ENCODE measurements at places on chromosomes 4 and X.

DNA sequence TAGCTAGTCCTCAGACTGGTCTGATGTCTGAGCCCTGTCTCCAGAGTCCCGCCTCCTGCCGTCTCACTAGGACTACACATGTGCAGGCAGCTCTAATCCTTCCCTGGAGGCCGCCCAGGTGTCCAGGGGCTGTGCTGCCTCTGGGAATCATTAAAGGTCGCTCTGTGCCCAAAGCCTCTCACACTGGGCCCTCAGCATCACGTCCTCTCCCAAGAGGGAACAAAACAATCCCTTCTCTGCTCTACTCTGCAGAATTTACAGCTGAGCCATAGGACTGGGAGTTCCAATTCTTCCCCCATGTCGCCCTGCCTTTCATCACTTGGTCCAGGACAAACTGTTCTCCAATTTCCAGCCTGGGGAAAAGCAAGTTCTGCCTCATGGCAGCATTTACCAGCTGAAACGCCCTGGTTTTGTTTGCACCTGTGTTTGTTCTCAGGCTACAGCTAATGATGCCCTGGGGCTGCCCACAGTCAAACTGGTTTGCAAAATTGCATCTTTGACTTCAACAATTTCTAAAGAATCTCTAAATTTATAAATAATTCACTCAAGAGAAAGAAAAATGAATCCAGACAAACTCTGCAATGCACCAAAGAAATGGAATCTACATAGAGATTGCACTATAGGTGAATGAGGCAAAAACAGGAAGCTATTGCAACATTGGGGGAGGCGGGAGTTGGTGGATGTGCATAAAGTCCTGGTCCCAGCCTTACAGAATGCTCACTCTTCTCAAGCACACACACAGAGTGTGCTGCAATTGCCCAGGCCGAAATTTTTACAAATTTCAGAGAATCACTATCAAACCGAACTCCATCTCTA lies 7.2 kb upstream of the MRFAP1 start:
- no peak for DNase-seq

DNA sequence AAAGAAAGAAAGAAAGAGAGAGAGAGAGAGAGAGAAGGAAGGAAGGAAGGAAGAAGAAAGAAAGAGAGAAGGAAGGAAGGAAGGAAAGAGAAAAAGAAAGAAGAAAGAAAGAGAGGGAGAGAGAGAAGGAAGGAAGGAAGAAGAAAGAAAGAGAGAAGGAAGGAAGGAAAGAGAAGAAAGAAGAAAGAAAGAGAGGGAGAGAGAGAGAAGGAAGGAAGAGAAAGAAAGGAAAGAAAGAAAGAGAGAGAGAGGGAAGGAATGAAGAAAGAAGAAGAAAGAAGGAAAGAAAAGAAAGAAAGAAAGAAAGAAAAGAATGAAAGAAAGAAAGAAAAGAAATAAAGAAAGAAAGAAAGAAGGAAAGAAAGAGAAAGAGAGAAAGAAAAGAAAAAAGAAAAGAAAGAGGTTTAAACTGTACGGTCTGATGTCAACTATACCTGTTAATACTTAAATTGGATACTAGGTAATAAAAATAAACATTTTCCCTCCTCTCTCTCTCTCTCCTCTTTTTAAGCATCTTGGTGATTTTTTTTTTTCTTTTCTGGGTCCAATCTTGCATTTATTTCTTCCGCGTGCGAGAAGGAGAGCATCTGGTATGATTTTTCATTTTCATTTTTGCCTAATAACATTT lies 93.8 kb downstream of the CRLF2 start:
- no peak for DNase-seq

DNA sequence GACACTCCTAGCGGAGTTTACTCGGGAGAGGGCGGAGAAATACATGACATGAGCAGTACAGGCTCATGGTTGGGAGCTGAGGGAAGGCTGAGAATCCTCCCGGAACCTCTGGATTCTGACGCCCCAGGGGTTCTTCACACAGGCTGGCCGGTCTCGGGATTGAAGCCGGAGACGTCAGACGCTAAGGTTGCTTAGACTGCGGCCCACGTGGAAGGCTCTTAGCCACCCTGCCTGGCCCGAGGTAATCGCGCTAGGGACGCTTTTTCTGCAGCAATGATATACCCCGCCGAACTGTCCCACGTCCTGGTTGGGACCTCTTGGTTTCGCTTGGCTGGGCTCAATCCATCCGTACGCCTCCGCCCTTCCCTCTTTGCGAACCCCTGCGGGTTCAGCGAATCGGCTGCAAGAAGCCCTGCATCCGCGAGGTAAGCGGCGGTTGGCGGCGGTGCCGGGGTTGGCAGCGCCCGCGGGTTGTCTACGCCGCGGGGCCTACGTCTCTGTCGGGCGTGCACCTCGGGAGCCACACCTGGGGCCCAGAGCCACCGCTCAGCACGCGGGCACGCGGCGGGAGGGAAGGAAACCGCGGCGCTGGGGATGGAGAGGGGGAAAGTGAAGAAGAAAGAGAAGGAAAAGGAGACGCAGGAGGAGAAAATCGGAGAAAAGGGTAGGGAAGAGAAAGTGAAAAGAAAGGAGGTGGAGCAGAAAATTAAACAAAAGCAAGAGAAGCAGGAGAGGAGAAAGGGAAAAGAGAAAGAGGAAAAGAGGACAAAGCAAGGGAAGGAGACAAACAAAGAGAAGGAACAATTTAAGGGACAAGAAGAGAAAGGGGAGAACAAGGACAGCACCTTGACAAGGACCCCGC lies at the start of gene ARL9:
Gene ARL9 (plus strand): TSS at position 523 of the 862 bp plus-strand sequence. CDS start 72 bp downstream, at position 595.
- DNase-seq = peak; percentile 10

GRCh38 chr4:140158365-140159030 lies 4.5 kb upstream of the MAML3 start:
- DNase-seq = no peak

DNA sequence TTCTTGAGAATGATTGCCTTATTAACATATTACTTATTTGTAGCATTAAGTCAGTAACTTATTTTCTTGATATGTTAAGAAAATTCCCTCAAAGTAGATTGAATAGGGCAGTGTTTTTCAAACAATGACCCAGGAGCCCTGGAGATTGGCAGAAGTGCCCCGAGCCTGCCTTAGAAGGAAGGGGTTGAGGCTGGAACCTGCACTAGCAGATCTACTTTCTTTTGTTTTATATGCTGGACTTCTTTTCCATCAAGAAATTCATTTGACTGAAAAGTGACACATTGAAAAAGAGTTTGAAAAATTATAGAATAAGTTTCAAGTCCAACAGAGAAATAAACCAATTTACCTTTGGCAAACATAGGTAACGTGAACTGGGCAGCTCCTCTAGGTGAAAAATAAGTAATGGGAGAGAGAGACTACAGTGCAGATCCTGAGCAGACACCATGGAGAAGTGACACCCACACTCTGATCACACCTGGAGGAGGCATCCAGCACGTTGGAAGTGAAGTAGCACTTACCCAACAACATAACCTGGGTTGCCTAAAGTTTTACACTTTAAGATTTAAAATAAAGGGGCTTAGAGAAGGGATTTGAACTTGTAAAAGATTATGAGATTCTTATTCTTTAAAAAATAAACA lies 18.6 kb downstream of the ARSJ start:
- no peak for DNase-seq

- DNase-seq = no peak
Observed at GRCh38 chr4:21649391-21650090, 299.0 kb downstream of the KCNIP4 start.

DNA sequence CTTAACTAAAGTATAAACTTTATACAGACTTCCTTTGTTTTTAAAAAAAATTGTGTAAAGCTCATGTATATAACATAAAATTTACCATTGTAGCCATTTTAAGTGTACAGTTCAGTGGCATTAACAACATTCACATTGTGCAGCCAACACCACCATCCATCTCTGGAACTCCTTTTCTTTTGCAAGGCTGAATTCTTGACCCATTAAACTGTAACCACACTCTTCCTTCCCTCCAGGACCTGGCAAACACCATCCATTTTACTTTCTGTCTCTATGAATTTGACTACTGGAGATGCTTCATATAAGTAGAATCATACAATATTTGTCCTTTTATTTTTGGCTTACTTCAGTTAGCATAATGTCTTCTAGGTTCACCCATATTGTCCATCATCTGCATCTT lies 104.7 kb downstream of the RASL11B start:
- no peak for DNase-seq

GRCh38 chr4:73508651-73509050 lies 27.1 kb downstream of the AFM start:
- no peak for DNase-seq

- no peak for DNase-seq
Observed at GRCh38 chr4:168885400-168885799, 124.7 kb downstream of the CBR4 start.

DNA sequence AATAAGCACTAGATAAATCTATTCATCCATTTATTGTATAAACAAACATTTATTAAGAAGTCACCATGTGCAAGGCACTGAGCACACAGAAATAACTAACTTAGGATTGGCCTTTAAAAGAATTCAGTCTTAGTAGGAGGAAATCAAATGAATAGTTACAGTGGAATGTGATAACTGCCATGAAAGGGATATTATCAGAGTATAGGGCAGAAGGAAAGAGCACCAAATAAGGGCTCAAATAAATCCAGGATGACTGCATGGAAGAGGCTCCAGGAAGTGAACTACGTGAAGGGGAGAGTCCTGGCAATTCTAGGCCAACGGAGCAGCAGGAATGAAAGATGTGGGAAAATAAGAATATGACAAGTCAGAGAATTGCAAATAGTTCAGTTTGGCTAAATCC lies 406.0 kb downstream of the INPP4B start:
- no peak for DNase-seq

DNA sequence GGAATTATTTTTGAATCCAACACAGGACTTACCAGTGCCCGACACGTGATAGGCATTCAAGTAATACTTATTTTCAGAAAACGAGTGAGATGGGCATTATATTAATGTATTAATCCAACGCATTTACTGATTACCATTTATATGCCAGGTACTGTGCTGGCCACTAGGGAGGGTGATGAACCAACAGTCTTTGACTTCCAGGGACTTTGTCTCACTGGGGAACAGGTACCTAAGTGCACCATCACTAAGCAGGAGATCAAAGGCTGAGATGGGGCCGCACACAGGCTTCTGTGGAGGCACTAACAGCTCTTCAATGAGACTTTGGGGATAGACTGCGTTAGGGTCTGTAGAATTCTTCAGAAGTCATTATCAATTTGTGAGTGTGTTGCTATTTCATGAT lies 5.7 kb upstream of the TADA2B start:
- no peak for DNase-seq

- no peak for DNase-seq
Observed at GRCh38 chr4:43835869-43836268, 612.7 kb downstream of the KCTD8 start.

DNA sequence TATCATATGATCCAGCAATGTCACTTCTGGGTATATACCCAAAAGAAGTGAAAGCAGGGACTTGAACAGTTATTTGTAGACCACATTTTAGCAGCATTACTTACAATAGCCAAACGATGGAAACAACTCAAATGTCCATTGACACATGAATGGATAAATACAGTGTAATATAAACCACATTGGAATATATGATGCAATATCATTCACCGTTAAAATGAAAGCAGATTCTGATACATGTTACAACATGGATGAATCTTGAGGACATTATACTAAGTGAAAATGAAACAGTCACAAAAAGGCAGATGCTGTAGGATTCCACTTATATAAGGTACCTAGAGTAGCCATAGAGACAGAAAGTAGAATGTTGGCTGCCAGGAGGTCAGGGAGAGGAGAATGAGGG lies 130.5 kb upstream of the SMAD1 start:
- DNase-seq = no peak

DNA sequence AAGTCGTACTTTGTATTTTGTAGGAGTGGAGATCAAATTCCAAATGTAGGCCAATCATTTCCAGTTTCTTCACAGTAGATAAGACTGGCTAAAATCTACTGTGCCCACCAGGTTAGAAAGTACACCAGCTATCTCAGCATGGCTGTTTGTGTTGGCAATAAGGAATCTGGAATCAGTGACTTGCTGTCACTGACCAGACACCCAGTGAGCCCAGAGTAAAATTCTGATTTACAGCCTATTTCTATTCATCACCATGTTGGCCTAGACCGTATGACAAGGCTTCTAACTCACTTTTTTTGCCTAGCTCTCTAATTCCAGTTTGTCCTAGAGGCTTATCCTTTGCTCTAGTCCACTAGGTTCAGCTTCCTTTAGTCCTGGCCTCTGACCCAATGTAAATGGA lies 25.4 kb downstream of the SMIM43 start:
- no peak for DNase-seq

GRCh38 chr4:26368685-26369084 lies 47.9 kb downstream of the RBPJ start:
- DNase-seq = no peak

DNA sequence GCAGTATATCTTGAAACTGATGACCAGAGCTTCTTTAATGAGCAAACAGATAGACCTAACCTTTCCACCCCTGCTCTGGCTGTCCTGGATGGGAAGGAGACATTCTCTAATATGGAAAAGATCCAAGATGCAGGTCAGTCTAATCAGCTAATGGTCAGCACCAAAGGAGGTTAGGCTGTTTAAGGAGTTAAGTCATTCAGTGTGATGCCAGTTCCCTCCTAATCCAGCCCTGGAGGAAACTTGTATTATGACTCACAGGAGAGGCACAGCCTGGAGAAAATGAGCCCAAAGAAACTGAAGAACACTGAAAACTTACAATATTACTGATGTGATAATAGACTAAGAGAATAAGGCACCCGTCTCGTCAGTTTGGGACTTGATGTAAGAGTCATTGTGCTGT lies 323.0 kb downstream of the HNRNPD start:
- no peak for DNase-seq

DNA sequence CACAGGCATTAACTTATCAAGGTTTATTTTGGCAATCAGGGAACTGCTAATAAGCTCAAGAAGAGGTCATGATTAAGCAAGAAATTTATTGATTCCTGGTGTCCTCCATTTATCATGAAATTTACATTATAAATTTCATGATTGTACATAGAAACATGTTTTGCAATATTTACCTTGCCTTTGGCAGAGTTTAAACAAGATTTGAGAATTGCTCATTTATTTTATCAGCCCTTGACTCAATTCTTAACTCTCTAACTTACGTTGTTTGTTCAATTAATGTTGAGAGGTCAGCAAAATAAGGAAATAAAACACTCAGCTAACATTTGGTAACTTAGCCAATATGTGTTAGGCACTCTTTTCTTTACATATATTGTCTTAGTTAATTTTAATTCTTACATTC lies 286.6 kb downstream of the SLC7A11 start:
- DNase-seq = no peak

GRCh38 chrX:132216283-132216682 lies 3.0 kb downstream of the RAP2C start:
- no peak for DNase-seq

DNA sequence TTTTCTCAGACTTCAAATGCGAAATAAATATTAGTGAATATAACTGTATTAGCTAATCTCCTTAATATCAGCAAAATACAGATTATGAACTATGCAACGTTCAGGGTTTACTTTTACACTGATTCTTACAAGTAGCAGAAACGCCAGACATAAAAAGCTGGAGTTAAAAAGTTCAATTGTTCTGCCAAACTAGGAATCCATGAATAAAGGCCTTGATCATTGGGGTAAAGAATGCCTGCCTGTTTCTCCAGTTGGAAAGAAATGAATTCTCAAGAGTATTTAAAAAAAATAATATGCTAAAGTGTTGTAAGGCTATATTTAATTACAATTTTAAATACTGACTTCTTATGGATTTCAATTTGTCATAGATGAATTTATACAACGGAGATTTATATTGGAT lies 612.2 kb downstream of the DMD start:
- no peak for DNase-seq

GRCh38 chr4:53619431-53619830 lies 28.1 kb upstream of the LNX1 start:
- DNase-seq = no peak

- DNase-seq = no peak
Observed at GRCh38 chr4:147340111-147340510, 140.8 kb upstream of the EDNRA start.
